Myometrial cell (primary cell): ENCODE measurements at places on chromosomes 1 and 21. TPM values are rescaled to one million over a fixed set of nuclear protein-coding genes. Genes with fewer than 3 reads are reported as not detected.

Gene NBPF6
- total RNA-seq: not detected in 2 replicates

Gene MAP3K21
- total RNA-seq: 0.29 and 0.35 TPM in 2 replicates

Gene VPS13D
- 18.7 and 27.8 TPM in 2 replicates for total RNA-seq

Gene WRAP73
- total RNA-seq: 11.5 and 28.8 TPM in 2 replicates

Gene ANGPTL7
- not detected in 2 replicates for total RNA-seq

Gene SIPA1L2
- under 0.01 and 0.86 TPM in 2 replicates for total RNA-seq

Gene PLCH2
- not detected in 2 replicates for total RNA-seq

Gene VAMP4
- total RNA-seq: 3.7 and 3.9 TPM in 2 replicates

Gene IFI16
- 86.2 and 93.9 TPM in 2 replicates for total RNA-seq

Gene OR2T34
- total RNA-seq: not detected in 2 replicates

Gene PLA2G2C
- not detected in 2 replicates for total RNA-seq

Gene KCND3
- not detected in 2 replicates for total RNA-seq

Gene LGR6
- total RNA-seq: not detected in 2 replicates

Gene SUCO
- 20.8 and 23.0 TPM in 2 replicates for total RNA-seq

Gene LCE1E
- not detected in 2 replicates for total RNA-seq

Gene CDC20
- 157 TPM in 2 replicates for total RNA-seq

Gene RGL1
- 5.8 and 6.0 TPM in 2 replicates for total RNA-seq

Gene SPRR1B
- total RNA-seq: not detected in 2 replicates

Gene CFH
- total RNA-seq: 94.0 and 122 TPM in 2 replicates

Gene TMEM200B
- 21.0 and 27.6 TPM in 2 replicates for total RNA-seq

Gene AMPD1
- not detected in 2 replicates for total RNA-seq

Gene RGS16
- not detected in 2 replicates for total RNA-seq

Gene CYP2J2
- 0.18 TPM in 1 of 2 replicates, not detected in the other for total RNA-seq

Gene P3H1
- total RNA-seq: 180 and 215 TPM in 2 replicates

Gene ERRFI1
- 533 and 653 TPM in 2 replicates for total RNA-seq

Gene TAS1R1
- total RNA-seq: not detected in 2 replicates

Gene SFN
- total RNA-seq: 0.29 and 0.35 TPM in 2 replicates

Gene ACKR1
- not detected in 2 replicates for total RNA-seq

Gene SMCP
- not detected in 2 replicates for total RNA-seq

Gene KISS1
- total RNA-seq: 0.18 TPM in 1 of 2 replicates, not detected in the other

Gene TRIM67
- not detected in 2 replicates for total RNA-seq

Gene KCNN3
- not detected in 2 replicates for total RNA-seq

Gene NOS1AP
- 0.18 and 0.29 TPM in 2 replicates for total RNA-seq

Gene THEMIS2
- total RNA-seq: 25.7 and 25.9 TPM in 2 replicates

Gene OLIG2
- total RNA-seq: not detected in 2 replicates

Gene OR2T11
- not detected in 2 replicates for total RNA-seq

Gene PIGK
- total RNA-seq: 35.8 and 41.5 TPM in 2 replicates

Gene GLUL
- total RNA-seq: 434 and 472 TPM in 2 replicates

Gene EDN2
- total RNA-seq: not detected in 2 replicates

Gene BPNT1
- total RNA-seq: 20.8 and 28.5 TPM in 2 replicates

Gene LCE1F
- not detected in 2 replicates for total RNA-seq

Gene ABCA4
- under 0.01 TPM in 2 replicates for total RNA-seq

Gene KPRP
- total RNA-seq: not detected in 2 replicates

Gene TRAF3IP3
- not detected in 2 replicates for total RNA-seq

Gene FYB2
- total RNA-seq: not detected in 2 replicates

Gene BRINP2
- not detected in 2 replicates for total RNA-seq
